ENCODE measurements at places on chromosomes 11 and 22. TPM values are rescaled to one million over a fixed set of nuclear protein-coding genes. Genes with fewer than 3 reads are reported as not detected.

The OR10D3 gene
- total RNA-seq: under 0.01 TPM

The POTEH gene
- total RNA-seq: not detected

The MPPED2 gene
- 3.4 TPM for total RNA-seq

The FOXR1 gene
- total RNA-seq: not detected

The EHF gene
- under 0.01 TPM for total RNA-seq

The TREH gene
- not detected for total RNA-seq

The SLC22A6 gene
- total RNA-seq: not detected

The CDON gene
- 48.3 TPM for total RNA-seq

The OTOG gene
- not detected for total RNA-seq

The CACNA1I gene
- under 0.01 TPM for total RNA-seq

The PARVB gene
- total RNA-seq: 43.8 TPM

The EIF4ENIF1 gene
- 14.1 TPM for total RNA-seq

The SCN2B gene
- total RNA-seq: 3.4 TPM

The MPEG1 gene
- total RNA-seq: not detected

The GSTT2 gene
- 0.78 TPM for total RNA-seq

The APOL4 gene
- 0.52 TPM for total RNA-seq

The CYTH4 gene
- total RNA-seq: not detected

The SLC43A1 gene
- 14.5 TPM for total RNA-seq

The CHRDL2 gene
- not detected for total RNA-seq

The CHST1 gene
- 1.4 TPM for total RNA-seq

The VSIG10L2 gene
- total RNA-seq: 0.39 TPM

The DEFB131B gene
- not detected for total RNA-seq

The VPREB3 gene
- not detected for total RNA-seq

The ACR gene
- total RNA-seq: not detected

The EIF3D gene
- 316 TPM for total RNA-seq

The MMP13 gene
- total RNA-seq: 5.7 TPM

The PKP3 gene
- 1.2 TPM for total RNA-seq

The MYH9 gene
- 502 TPM for total RNA-seq
